Mesenchymal stem cell (in vitro differentiated cells and primary cell): ENCODE measurements at places on chromosomes 12 and 14.

DNA sequence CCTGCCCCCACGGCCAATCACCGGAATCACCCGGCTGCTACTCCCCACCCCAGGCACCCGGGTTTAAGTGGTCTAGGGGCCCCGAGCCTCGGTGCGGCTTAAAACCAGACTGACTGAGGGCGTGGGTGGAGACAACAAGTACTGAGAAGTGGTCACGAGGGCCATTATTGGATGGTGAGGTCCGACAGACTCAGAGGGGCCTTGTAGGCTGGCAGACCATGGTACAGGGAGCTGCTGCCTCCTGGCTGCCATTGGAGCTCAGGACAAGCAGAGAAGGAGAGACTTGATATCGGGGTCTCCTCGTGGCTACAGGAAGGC, 54.1 kb downstream of the FBRSL1 start:
- H3K4me3 ChIP-seq = no peak overlapping the region
- no peaks in the 10 kb centered on the region for H3K27me3 ChIP-seq
- DNase-seq = no peak

DNA sequence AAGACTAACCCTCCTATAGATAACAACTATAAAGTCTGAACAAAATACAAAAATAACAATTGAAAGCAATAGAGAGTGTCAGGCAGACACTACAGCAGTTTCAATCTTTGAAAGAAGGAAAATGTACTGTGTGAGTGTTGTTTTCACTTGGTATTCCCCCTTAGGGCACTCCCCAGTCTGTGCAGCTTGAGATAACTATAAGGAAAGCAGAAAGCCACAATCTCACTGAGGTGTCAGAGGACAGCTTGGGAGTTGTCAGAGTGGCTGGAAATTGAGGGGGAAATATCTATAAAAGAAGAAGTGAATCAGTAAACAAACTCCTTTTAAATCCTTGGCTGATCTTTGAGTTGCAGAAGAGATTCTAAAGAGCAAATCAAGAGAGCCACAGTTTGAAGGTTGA, 364.8 kb downstream of the NELL2 start:
- no peaks in the 10 kb centered on the region for H3K36me3 ChIP-seq
- DNase-seq = no peak
- H3K4me3 ChIP-seq = no peak overlapping the region
- H3K27me3 ChIP-seq = no peaks in the 10 kb centered on the region

DNA sequence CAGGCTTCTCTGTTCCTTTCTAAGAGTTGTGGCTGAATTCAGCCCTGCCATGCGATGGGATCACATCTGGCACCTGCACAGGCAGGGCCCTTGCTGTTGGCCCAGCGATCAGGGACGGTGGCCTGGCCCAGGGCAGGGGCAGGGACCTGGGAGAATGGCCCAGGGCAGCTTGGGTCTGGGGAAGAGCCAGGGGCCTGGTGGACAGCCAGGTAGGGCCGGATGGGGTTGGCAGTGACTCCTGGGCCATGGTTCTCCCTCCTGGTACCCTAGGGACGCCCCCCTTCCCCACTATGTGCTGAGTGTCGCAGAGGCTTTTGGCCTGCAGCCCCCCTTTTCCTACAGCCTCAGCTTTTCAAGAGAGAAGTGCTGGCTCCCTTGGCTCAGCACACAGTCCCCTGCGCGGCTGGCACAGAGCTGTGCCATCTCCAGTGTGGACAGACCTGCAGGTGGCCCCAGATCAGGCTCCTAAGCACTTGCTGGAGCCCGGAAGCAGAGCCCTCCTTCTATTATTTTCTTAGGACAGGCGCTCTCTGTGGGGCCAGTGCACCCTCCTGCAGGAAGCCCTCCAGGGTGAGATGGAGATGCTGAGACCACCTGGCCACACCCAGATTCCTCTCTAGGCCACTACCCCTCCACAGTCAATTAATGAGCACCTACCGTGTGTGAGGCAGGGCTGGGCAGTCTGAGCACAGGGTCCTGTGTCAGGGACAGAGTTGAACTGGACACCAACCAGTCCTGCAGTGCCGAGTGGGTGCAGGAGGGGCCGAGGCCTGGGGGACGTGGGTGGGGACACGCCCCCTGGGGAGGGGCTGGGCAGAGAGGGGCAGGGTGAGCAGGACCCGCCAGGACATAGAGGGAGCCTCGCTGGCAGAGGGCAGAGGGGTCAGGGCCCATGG, 267.6 kb downstream of the ADGRD1 start:
- H3K27ac ChIP-seq = no peak overlapping the region

DNA sequence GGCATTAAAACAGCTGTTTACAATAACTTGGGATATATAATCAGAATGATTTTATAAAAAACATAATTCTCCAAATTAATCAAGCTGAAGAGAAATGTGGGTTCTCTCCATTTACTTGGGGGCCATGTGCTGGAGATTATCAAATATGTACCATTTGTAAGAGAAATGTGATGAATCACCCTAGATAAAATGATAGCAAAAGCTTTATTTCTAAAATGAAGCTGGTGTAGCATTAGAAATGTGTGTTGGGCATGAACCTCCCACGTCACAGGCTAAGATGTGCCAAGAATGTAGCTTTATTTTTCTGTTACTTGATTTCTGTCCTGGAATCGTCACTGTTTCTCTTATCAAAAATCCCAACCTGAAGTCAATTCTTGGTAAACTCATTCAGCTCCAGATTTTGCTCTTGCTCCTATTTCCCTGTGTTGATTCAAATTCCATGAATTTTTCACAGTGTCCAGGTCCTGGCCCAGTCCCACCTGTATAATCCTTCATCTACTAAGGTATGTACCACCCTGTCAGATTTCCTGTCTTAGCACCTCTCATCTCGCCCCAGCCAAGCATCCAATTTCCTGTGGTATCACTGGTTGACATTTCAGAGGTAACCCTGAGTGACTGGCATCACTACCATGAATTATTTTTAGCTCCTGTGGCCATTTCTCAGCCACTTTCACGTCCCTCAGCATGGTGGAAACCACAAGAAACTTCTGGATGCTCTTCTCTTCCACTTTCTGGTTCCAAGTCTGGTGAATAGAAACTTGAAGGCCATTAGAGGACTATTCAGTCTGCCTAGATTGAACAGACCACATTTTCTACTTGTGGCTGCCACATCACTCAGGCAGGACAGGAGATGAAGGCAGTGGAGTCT, 103.6 kb upstream of the FLRT2 start:
- H3K36me3 ChIP-seq = no peaks in the 10 kb centered on the region
- H3K4me1 ChIP-seq = peaks cover 1% of the 10 kb centered on the region
- DNase-seq = no peak
- no peak overlapping the region for H3K4me3 ChIP-seq

DNA sequence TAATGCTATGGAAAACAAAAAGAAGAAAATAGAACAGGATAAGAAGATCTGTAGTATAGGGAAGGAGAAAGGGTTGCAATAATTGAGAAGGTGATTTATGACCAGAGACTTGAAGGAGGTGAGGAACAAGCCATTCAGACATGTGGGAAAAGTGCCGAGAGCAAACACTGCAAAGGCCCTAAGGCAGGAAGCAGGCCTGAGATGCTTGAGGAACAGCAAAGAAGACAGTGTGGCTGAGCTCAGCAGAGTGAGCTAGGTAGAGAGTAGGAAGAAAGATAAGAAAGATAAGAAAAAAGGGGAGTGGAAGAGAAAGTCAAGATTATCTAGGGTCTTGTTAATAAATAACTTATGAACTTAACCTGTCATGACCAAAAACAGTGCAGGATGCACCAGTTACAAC, 671.8 kb downstream of the RPS29 start:
- H3K36me3 ChIP-seq = no peaks in the 10 kb centered on the region
- H3K27ac ChIP-seq = no peak overlapping the region
- DNase-seq = no peak
- H3K4me1 ChIP-seq = peaks cover 2% of the 10 kb centered on the region
- no peaks in the 10 kb centered on the region for H3K27me3 ChIP-seq

DNA sequence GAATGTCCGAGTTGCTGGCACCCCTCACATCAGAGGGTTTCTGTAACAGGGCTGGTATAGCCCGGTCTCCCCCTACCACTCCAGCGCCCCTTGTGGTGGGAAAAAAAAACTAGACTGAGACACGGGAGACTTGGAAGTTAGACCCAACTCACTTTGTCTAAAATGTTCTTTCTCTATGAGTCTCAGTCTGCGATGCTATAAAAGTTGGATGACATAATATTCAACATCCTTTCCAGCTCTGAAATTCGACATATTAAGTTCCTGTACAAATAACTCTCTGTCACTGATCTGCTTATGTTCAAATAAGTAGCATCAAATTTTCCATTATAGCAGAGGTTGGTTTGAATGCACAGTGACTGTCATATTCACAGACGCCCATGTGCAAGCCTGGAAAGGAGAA, 25.7 kb upstream of the TC2N start:
- H3K36me3 ChIP-seq = peaks cover 11% of the 10 kb centered on the region
- no peaks in the 10 kb centered on the region for H3K27me3 ChIP-seq
- DNase-seq = no peak
- H3K27ac ChIP-seq = no peak overlapping the region

GRCh38 chr12:25155022-25155576, 39.9 kb downstream of the DNAI7 start:
- H3K27ac ChIP-seq = no peak overlapping the region
- no peaks in the 10 kb centered on the region for H3K27me3 ChIP-seq
- peak; percentile 59 for DNase-seq
- H3K36me3 ChIP-seq = no peaks in the 10 kb centered on the region

DNA sequence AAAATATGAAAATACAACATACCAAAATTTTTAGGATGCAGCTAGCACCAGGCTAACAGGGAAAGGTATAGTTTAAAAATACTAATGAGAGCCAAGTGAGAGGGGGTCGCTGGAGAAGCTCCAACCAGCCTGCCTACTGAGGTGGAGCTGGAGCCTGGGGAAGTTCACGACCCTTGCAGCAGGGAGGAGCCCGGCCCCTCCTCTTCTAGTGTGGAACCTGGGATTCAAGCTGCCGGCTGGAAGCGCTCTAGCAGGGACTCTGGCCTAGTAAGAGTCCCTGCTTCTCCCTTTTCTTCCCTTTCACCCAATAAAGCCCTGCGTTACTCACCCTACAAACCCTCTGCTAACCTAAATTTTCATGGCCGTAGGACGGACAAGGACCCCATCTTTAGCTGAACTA, 5.0 kb upstream of the KCNK13 start:
- no peak overlapping the region for H3K4me3 ChIP-seq
- H3K4me1 ChIP-seq = peaks cover 16% of the 10 kb centered on the region
- DNase-seq = no peak
- no peaks in the 10 kb centered on the region for H3K36me3 ChIP-seq
- H3K27ac ChIP-seq = no peak overlapping the region

DNA sequence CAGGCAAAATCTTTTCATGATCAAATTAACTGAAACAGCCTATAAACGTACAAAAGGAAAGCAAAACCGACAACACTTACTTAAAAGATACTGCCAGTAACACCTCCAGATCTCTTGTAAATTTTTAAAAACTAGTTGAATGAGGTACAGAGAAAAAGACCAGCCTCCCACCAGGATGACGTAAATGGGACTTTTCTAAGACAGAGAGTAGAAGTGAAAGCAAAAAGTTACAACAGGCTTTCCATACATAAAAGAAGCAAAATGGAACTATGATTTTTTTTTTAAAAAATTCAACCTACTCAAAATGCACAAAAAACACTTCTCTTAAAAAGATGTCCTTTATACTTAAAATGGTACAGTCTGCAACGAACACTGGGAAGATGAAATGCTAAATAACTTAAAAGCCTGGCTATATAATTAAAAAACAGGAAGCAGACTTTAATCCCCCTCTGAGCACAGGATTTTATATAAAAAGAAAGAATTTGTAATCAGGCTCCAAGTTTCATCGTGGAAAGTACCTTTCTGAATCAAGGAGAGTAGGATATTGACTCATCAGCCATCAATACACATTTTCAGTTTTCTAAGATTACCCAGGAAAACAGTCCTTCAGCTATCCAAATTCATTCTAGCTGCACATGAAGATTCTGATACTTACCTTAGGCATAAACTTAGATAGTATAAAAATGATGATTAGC, 14.2 kb upstream of the MYO1A start:
- no peaks in the 10 kb centered on the region for H3K4me1 ChIP-seq
- no peak overlapping the region for H3K4me3 ChIP-seq
- no peaks in the 10 kb centered on the region for H3K27me3 ChIP-seq
- H3K36me3 ChIP-seq = peaks cover 49% of the 10 kb centered on the region

- no peak for DNase-seq
- H3K4me1 ChIP-seq = peaks cover 42% of the 10 kb centered on the region
- no peaks in the 10 kb centered on the region for H3K36me3 ChIP-seq
- H3K27me3 ChIP-seq = peaks cover 27% of the 10 kb centered on the region
- no peak overlapping the region for H3K4me3 ChIP-seq
These were observed 100.7 kb downstream of the SCARB1 start for GRCh38 chr12:124762791-124763593.

DNA sequence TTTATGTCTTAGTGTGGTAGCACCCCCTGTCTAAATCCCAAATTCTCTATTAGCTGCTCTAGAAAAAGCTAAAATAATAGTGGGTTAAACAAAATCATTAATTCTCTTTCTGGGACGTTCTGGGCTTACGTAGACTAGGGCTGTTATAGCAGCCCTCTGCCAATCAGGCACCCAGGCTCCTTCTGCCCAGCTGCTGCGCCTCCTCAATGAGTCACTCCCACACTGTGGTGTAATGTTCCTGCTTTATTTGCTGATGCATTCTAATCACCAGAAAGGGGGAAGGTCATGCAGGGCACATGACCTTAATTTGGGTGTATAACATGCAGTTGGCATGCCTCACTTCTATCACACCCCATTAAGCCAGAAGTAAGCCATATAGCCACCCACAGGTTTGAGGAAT, 294.5 kb downstream of the GALC start:
- H3K4me1 ChIP-seq = no peaks in the 10 kb centered on the region
- H3K4me3 ChIP-seq = no peak overlapping the region
- no peaks in the 10 kb centered on the region for H3K27me3 ChIP-seq
- H3K27ac ChIP-seq = no peak overlapping the region
- DNase-seq = no peak

DNA sequence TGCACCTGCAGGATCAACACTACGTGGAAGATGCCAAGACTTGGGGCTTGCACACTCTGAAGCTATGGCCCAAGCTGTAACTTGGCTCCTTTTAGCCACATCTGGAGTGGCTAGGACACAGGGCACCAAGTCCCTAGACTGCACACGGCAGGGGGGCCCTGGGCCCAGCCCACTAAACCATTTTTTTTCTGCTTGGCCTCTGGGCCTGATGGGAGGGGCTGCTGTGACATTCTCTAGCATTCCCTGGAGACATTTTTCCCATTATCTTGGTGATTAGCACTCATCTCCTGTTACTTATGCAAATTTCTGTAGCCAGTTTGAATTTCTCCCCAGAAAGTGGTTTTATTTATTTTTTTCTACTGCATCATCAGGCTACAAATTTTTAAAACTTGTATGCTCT, 1080.7 kb downstream of the LRFN5 start:
- H3K27me3 ChIP-seq = no peaks in the 10 kb centered on the region
- no peak for DNase-seq
- H3K27ac ChIP-seq = no peak overlapping the region

- no peak overlapping the region for H3K4me3 ChIP-seq
- H3K27me3 ChIP-seq = no peaks in the 10 kb centered on the region
- peaks cover 2% of the 10 kb centered on the region for H3K4me1 ChIP-seq
- DNase-seq = no peak
- no peaks in the 10 kb centered on the region for H3K36me3 ChIP-seq
These were observed 374.4 kb downstream of the ZFP36L1 start for GRCh38 chr14:68418174-68419118.

GRCh38 chr12:90327793-90328743, 619.4 kb upstream of the ATP2B1 start:
- no peaks in the 10 kb centered on the region for H3K4me1 ChIP-seq
- no peaks in the 10 kb centered on the region for H3K36me3 ChIP-seq
- no peaks in the 10 kb centered on the region for H3K27me3 ChIP-seq
- DNase-seq = no peak

GRCh38 chr12:42475106-42475505, 114.4 kb downstream of the PRICKLE1 start:
- H3K36me3 ChIP-seq = peaks cover 20% of the 10 kb centered on the region
- H3K4me3 ChIP-seq = no peak overlapping the region
- peak overlapping the region; percentile 45 for H3K27ac ChIP-seq
